Urothelium cell line (cell line): ENCODE measurements at places on chromosomes 4 and X.

DNA sequence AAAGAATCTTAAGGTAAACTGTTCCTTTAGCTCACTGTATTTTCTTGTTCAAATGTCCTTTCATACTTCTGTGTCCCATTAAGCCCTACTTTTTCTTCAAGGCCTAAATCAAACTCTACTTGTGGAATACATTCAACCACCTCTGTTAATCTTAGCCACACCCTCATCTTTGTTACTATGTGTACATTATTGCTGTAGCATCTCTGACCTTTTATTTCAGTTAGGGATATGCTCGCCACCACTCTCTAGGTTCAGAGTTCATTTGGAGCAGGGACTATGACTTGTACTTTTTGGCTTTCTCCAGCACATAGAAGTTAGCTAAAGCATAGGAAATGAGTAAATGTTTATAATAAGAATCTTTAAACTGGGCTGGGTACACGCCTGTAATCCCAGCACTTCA, 6.8 kb upstream of the PNPLA4 start:
- DNase-seq, result no peak

DNA sequence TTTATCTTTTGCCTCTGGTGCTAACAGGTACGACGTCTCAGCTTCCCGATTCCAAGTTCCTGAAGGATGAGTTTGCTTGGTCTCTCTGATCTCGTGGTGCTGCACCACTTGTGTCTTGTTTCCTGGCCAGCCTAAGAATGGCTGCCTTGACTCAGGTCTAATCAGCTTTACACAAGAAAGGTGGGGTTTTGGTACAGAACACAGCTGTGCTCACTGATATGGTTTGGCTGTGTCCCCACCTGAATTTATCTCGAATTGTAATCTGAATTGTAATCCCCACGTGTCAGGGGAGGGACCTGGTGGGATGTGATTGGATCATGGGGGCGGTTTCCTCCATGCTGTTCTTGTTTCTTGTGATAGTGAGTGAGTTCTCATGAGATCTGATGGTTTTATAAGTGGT, 305.3 kb upstream of the NOCT start:
- no peak for DNase-seq

DNA sequence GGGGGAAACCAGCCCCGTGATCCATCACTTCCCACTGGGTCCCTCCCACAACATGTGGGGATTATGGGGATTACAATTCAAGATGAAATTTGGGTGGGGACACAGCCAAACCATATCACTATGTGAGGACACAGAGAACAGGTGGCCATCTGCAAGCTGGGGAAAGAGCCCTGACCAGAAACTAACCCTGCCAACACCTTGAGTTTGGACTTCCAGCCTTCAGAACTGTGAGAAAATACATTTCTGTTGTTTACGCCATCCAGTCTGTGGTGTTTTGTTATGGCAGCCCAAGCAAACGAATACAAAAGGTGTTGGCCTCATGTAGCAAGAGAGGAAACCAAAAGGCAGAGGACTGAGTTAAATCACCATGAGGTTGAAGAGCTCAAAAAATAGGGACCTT, 169.9 kb upstream of the TENM3 start:
- no peak for DNase-seq

GRCh38 chrX:141220342-141221008, 21.8 kb downstream of the SPANXC start:
- peak; percentile 15 for DNase-seq

DNA sequence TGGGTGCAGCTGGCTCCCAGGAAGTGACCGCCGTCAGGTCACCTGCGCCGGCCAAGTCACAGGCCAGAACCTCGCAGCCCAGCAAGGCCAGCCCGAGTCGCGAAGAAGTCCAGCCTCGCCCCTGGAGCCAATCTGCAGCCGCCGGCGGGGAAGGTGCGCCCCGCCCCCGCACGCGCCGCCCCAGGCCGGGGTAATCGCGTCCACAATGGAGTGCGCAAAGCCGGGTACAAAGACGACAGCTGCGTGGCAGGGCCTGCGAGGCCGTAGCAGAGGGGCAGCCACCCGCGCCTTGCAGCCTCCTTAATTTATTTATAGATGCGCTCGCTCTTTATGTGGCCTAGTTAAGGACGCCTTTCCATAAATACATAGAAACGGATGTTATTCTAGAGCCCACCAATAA, 139.4 kb upstream of the CPEB2 start:
- DNase-seq, result no peak

DNA sequence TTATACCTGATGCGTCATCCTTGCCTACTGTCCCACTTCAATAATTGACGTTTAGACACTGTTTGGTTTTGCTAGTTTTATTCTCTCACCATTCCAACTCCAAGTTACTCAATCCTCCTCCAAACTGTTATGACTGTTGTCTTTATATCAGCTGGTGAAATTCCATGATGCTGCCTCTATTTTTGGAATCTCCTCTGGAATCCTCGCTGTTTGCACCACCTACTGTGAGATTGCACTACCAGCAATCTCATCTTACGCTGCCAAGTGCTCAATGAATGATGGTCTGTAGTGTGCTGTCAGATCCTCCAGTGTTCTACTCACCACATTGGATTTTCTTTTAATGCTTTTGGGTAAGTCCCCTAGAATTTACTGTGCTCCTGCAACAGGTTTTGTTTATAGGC, 13.2 kb upstream of the PCDH18 start:
- DNase-seq, result no peak
